ENCODE measurements at places on chromosomes 6 and 20.

DNA sequence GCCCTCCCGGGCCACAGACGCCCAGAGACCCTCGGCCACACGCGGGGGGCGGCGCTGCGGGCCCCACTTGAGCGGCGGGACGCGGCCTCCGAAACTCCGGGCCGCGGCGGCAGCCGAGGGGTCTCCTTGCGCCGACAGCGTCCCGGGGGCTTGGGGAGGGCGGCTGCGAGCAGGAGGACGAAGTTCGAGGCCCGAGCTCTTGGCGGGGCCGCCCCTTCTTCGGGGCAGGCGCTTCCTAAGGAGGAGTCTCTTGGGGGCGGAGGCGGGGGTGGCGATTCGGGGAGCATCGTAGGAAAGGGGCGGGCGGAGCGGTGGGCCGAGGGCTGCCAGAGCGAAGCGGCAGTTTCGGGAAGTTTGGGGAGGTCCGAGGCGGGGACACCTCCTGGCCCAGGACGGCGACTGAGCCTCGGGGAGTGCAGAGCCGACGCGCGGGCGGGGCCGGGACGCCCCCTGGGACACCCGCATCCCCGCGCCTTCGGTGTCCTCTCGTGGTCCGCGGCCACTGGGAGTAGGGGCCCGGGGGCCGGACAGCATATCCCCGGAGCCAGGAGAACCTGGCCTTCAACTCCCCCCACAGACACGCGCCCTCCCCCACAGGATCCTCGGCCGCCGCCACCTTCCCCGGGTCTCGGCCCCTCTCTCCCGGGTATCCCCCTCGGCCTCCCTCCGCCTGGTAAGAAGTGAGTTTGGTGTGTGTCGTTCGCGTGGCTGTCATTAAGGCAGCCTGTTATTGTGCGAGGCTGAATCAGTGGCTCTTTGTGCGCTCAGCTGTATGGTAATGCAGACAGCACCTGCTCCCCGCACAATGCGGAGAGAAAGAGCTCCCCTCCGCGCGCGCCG lies 613 bp upstream of the DLL1 start:
- peak; percentile 74 for DNase-seq

DNA sequence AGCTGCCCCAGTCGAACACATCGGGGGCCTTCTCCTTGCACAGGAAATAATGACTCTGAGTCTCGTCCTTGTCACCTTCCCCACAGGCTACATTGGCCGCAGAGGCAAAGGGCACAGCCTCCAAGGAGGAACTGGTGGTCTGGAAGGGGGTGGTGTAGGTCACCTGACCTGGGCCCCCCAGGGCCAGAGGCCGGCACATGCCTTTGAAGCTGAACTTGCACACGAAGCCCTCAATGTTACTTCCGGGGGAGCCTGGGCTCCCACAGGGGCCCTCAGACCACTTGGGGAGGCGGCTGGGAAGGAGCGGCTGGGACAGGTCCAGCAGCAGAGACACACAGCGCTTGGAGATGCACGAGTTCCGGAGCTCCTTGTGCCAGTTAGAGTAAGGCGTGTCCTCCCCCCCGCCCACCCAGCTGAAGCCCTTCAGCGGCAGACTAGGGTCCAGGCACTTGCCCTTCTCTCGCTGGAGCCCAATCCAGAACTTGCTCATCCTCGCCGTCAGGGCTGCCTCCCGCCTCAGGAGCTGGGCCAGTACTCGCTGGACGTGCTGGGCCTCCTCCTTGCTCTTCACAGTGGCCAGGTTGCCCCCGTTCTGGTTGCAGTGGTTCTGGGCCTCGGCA lies 578 bp downstream of the CD93 start:
- no peak for DNase-seq

GRCh38 chr6:138242987-138243592 lies 24.8 kb upstream of the PBOV1 start:
- no peak for DNase-seq

GRCh38 chr20:48661575-48662455 lies 166.0 kb downstream of the PREX1 start:
- DNase-seq, result no peak

- no peak for DNase-seq
These were observed 738.4 kb downstream of the DHX35 start for GRCh38 chr20:39700528-39700927.
